ENCODE measurements at places on chromosomes 2 and 18.

DNA sequence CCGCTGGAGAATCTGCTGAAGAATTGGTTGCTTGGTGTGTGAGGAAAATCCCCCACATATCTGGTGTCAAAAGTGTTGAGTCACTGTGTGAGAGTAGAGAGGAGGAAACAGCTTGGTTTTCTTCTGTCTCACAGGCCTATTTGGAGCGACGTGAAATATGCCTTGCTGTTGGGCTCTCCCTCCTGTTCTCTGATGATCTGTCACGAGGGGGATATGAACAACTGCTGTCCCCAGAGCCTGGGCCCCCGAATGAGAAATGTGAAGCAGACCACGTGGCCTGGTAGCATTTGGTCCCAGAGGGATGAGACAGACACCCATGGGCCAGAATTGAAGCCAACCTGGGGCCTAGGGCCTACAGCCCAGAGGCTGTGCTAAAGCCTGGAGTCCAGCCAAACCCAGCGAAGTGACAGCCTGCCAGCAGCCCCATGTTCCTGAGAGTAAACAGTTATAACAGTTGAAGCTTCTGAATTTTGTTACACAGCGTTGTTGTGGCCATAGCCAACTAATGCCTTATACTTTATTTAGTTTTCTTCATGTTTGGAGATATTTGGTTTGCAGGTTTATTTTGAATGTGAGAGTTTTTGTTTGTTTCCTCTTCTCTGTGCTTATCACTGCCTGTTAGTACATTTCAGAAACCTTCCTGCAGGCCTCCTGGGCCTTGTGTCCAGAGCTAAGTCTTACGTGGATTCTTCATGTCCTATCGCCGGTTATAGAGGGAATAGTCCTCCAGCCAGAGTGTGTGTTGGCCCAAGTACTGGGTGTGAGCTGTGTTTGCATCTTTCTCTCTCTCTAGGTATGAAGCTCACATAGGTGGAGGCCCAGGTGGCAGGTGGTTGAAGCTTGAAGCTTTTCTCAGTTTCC is 18.7 kb upstream of the COLEC12 start:
- DNase-seq: no peak

- DNase-seq: no peak
These were observed 138.1 kb upstream of the REG3G start for GRCh38 chr2:78887446-78887845.

DNA sequence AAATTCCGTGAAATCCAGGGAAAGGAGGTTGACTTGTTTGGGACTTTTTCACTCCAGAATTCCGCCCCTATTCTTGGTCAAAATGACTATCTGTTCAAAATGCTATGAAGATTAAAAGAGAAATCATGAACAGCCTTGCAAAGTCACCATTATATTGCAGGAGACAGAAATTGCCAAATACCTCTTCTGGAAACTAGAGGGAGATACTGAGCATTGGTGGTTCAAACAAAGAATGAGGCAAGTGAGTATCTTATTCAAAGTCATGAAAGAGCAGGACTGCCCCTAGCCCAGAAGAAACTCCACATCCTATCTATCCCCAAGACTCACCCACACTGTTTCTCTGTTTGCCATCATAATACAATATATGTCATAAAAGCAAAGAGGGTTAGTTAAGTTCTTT is 862.3 kb upstream of the POU3F3 start:
- no peak for DNase-seq

- DNase-seq: no peak
These were observed 12.6 kb downstream of the EVA1A start for GRCh38 chr2:75548036-75548573.

DNA sequence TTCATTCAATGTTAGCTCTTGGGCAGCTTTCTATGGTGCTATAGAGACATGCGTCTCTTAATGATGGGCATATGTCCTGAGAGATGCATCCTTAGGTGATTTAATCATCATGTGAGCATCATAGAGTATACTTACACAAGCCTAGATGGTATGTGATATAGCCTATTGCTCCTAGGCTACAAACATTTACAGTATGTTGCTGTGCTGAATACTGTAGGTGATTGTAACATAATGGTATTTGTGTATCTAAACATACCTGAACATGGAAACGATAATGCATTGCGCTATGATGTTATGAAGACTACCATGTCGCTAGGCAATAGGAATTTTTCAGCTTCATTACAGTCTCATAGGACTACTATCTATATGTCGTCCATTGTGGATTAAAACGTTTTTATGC is 89.4 kb downstream of the ARHGAP15 start:
- no peak for DNase-seq

GRCh38 chr18:26804519-26804918 is 61.0 kb downstream of the AQP4 start:
- no peak for DNase-seq

GRCh38 chr2:193072647-193073046 is 877.9 kb upstream of the TMEFF2 start:
- DNase-seq: no peak

DNA sequence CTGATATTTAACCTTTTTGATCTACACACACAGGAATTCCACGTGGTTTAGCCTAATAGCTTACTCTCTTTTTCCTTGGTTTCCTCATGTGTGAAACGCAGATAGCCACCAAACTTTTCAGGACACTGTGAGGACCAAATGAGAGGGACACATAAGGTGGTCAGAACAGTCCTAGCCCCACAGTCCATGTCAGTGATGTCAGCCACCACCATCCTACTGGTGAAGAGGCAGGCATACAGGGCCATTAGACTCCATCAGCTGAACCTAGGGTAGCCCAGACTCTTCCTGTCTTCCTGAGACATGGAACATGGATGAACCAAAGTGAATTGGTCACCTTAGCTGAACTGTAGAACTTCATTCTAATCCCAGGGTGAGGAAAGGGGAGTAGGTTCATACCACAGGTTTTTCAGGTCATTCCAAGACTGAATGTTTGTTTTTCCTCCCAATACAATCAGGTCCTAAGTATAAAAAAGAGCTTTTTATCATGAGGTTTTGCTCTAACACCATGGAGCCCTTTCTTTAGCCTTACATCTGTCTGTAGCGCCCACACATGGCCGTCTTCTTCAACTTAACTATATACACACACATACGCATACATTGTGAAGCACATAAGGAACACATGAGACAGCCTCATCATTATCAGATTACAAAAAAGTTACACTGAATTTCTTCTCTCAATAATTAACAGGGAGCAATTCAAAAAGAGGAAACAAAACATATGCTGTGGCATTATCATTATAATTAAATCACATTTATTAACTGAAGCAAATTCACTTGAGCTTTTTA is 18.5 kb upstream of the NFE2L2 start:
- no peak for DNase-seq

DNA sequence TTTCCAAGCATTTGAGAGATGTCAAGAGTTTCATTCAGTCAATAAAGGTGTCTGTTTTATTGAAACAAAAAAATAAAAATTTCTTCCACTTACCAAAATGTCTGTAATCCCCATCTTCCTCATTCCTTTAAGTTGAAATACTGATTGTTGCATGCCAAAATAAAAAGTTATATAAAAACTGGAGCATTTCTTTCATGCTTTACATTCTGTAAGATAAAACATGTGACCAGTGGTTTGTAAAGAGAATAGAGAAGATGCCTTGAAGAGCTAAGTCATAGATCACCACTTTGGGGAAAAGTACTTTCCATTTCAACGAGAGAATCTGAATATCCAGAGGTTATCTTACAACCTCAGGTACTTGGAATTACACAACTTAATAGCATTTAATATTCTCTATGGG is 35.9 kb upstream of the MYO1B start:
- DNase-seq: no peak

DNA sequence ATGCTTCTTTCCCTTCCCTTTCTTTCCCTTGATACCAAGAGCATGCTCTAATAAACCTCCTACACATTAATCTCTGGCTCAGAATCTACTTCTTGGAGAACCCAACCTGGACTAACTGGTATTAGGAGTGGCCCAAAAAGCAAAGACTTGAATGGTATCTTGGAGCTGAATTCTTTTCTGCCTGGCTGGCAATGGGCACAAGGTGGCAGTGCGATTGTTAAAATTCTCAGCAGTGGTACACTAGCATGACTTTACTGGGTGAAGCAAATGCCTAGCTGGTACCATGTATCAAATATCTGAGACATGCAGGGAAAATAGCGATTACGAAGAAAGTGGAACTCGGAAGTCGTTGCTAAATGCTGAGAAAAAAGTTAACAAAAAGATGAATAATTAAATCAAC is 376.1 kb downstream of the XIRP2 start:
- no peak for DNase-seq

DNA sequence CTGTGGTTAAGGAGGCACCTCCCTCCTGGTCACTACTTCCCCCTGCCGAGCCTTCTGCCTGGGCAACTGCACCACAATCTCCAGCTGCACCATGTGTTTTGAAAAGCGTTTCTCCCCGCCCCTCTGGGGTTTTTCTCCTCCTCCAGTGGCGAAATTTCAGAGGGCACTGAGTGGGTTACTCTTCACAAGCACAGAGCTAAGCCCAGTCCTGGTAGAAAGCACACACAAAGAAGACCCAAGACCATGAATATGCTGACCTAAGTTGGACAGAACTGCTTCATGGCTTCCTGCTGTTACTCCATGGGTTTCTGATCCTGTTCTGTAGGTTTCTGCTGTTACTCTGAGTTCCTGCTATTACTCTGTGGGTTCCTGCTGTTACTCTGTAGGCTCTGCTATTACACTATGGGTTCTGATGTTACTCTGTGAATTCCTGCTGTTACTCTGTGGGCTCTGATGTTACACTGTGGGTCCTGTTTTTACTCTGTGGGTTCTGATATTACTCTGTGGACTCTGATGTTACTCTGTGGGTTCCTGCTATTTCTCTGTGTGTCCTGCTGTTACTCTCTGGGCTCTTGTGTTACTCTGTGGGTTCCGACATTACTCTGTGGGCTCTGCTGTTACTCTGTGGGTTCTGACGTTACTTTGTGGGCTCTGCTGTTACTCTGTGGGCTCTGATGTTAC is 216.6 kb downstream of the RTP5 start:
- no peak for DNase-seq

DNA sequence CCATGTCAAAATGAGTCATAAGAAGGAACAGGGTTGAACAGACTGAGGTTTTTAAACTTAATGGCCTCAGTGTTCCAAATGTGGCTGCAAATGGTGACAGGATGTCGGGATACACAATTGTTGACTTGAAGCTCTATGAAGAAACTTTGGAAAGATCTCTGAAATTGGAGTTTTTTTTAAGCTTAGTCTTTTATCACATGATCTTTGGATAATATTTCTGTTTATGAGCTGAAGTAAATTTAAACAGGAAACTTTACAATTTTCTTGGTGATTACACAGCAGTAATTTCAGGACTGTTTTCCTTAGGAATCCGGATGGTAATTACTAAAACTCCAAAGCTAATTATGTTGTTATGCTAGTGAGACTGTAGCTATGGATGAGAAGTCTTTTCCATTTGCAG is 199.1 kb upstream of the NRXN1 start:
- DNase-seq: no peak
